ENCODE measurements at places on chromosomes 3 and 15. TPM values are rescaled to one million over a fixed set of nuclear protein-coding genes. Genes with fewer than 3 reads are reported as not detected.
A peak's percentile ranks its signal among the peaks of the same experiment; 100 is the strongest.

DNA sequence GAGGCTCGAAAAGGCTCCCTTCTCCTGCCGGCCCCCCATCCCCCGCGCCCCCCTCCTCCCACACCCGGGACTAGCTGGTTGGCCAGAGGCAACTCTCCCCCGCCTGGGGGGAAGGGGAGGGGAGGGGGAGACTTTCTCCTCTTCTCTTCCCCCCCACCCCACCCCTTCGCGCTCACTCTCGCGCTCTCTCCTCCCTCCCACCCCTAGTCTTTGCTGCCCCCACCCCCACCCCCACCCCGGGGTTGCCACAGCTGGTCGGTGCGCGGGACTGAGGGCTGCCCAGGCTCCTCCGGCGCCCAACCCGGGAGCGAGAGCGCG is 710 bp downstream of the MECOM start:
- no peaks in the 10 kb centered on the region for H3K36me3 ChIP-seq
- peak overlapping the region; percentile 66 for H3K4me3 ChIP-seq
- peaks cover 76% of the 10 kb centered on the region for H3K27me3 ChIP-seq
- peak overlapping the region; percentile 79 for H3K27ac ChIP-seq
- DNase-seq, result peak; percentile 88

The KLHL6 gene
- total RNA-seq, result 0.04 TPM

- H3K4me3 ChIP-seq, result peak overlapping the region; percentile 68
- H3K27me3 ChIP-seq, result no peaks in the 10 kb centered on the region
- H3K27ac ChIP-seq, result no peak overlapping the region
- H3K4me1 ChIP-seq, result peaks cover 19% of the 10 kb centered on the region
Observed at GRCh38 chr3:195269375-195270078, 1.4 kb downstream of the XXYLT1 start.

DNA sequence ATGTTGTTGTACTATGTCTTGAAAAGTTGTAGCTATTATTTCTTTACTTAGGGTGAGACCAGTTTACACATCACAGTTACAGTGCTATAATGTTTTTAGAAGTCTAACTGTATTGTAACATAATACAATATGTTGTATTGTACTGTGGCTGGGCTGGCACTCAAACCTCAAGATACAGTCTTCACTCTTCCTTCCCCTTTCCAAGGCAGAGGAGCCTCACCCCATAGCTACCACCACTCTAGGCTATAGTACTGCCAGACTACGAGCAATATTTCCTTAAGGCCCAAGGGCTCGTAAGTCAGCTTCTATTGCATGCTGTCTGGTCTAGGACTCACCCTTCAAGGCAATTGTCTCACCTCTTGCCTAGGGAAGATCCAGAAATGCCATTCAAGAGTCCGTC is 597.7 kb downstream of the OTOL1 start:
- no peak for DNase-seq
- no peaks in the 10 kb centered on the region for H3K4me1 ChIP-seq
- H3K4me3 ChIP-seq, result no peak overlapping the region
- no peaks in the 10 kb centered on the region for H3K27me3 ChIP-seq
- no peaks in the 10 kb centered on the region for H3K36me3 ChIP-seq

- H3K4me1 ChIP-seq, result no peaks in the 10 kb centered on the region
- no peaks in the 10 kb centered on the region for H3K36me3 ChIP-seq
- no peaks in the 10 kb centered on the region for H3K27me3 ChIP-seq
- H3K4me3 ChIP-seq, result no peak overlapping the region
- no peak for DNase-seq
Observed at GRCh38 chr3:59338934-59339333, 289.1 kb upstream of the CFAP20DC start.

GRCh38 chr3:101461451-101461850 is 51.6 kb downstream of the SENP7 start:
- H3K27me3 ChIP-seq, result no peaks in the 10 kb centered on the region
- no peak overlapping the region for H3K4me3 ChIP-seq
- peaks cover 10% of the 10 kb centered on the region for H3K4me1 ChIP-seq
- no peak overlapping the region for H3K27ac ChIP-seq
- no peak for DNase-seq

DNA sequence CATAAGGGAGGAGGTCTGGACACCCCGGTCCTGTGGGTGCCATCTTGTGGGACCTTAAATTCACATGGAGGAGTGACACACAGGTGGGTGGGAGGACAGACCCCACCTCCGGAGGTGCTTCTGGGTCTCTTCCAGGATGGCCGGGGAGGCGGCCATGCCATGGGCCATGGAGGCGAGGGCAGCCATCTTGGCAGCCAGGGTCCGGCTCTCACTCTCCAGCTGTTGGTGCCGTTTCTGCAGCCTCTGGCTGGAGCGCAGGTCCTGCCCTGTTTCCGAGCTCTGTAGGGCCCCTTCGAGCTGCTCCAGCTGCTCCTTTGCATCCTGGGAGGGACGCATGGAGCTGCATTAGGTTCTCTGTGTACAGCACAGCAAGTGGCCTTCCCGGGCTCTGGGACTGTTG is 19.1 kb downstream of the SPTBN5 start:
- H3K4me1 ChIP-seq, result peaks cover 9% of the 10 kb centered on the region
- no peak for DNase-seq
- H3K4me3 ChIP-seq, result no peak overlapping the region
- H3K27ac ChIP-seq, result no peak overlapping the region
